ENCODE measurements at places on chromosomes 2 and 18. TPM values are rescaled to one million over a fixed set of nuclear protein-coding genes. Genes with fewer than 3 reads are reported as not detected.

- DNase-seq, result no peak
Measured at GRCh38 chr2:141932261-141932660, 198.6 kb downstream of the LRP1B start.

DNA sequence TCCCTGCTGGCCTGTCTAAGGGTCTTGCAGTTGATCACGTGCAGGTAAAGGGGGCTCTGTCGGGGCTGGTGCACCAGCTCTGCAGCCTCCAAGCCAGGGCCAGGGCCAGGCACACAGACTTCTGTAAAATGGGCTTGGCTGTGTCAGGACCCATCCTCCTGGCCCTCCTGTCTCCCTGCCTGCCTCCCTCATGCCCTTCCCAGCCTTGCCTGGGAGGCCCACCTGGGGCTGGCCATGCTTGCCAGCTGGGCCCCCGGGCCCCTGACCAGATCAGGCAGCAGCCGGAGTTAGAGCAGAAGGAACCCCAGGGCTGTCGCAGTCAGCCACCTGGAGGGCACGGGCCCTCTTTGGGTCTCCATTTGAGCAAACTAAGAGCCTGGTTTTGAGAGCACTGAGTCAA lies 2.0 kb downstream of the SLC66A3 start:
- no peak for DNase-seq

GRCh38 chr2:47460766-47461165 lies 57.8 kb downstream of the MSH2 start:
- DNase-seq, result no peak

- DNase-seq, result peak; percentile 88
Measured at GRCh38 chr2:69734035-69734611, 7.8 kb upstream of the ANXA4 start.

DNA sequence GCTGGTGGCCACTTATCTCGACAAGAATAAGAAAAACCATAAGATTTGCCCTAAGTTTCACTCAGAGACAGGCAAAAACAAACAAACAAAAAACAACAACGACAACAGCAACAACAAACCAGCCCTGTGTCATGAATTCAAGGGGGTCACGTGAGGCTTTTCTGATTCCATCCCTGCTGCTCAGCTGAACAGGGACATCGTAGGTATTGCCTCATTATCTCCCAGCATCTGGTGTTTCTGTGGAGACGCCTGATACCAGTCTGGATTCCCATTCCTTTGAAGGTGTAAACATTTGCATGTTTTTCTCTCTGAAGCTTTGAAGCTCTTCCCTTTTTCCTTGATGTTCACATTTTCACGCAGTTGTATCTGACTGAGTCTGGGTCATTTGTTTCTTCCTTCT lies 117.4 kb downstream of the KCNF1 start:
- no peak for DNase-seq

Gene DYNC2LI1
- 15.1 TPM for total RNA-seq

Gene PROKR1
- 0.14 TPM for total RNA-seq
